SK-N-MC (cell line): ENCODE measurements at places on chromosomes 12 and 14.

DNA sequence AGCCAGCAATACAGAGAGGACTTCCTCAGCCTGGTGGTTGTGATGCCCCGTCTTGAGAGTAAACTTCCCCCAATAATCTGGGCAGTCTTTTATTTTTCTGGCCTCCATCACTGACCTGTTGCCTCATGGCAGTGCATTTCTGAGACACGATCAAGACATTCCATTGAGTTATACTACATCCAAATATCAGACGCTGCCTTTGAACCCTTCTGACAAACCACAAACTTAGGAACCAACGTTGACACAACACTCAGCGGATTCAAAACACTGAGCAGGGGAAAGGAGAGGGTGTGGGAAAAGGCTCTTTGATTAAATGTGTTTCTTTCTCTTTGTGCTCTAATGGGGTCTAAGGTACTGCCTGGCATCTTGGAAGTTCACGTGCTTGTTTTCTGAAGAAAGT, 100.7 kb upstream of the TBX5 start:
- DNase-seq = no peak

- DNase-seq = no peak
Measured at GRCh38 chr14:77883847-77884238, 83.9 kb downstream of the ADCK1 start.

DNA sequence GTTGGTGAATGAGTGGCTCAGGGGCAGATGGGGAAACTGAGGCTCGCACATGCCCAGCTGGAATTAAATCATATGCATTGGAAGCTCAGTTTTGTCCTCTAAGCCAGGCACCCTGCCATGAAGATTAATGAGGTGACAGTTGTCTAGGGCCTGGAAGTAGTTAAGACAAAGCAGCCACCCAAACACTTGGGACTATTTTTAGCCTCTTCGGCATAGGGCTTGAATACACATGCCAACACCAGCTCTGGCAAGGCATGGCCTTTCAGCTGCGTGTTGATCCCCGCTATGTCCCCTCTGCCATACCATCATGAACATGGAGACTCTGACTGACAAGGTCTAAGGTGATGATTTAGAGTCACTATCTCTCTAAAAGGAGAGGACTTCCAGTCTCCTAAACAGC, 250.2 kb downstream of the KSR2 start:
- no peak for DNase-seq

- DNase-seq = no peak
Measured at GRCh38 chr14:51596488-51597117, 55.1 kb upstream of the FRMD6 start.

GRCh38 chr12:100238801-100239200, 28.1 kb downstream of the DEPDC4 start:
- DNase-seq = no peak

DNA sequence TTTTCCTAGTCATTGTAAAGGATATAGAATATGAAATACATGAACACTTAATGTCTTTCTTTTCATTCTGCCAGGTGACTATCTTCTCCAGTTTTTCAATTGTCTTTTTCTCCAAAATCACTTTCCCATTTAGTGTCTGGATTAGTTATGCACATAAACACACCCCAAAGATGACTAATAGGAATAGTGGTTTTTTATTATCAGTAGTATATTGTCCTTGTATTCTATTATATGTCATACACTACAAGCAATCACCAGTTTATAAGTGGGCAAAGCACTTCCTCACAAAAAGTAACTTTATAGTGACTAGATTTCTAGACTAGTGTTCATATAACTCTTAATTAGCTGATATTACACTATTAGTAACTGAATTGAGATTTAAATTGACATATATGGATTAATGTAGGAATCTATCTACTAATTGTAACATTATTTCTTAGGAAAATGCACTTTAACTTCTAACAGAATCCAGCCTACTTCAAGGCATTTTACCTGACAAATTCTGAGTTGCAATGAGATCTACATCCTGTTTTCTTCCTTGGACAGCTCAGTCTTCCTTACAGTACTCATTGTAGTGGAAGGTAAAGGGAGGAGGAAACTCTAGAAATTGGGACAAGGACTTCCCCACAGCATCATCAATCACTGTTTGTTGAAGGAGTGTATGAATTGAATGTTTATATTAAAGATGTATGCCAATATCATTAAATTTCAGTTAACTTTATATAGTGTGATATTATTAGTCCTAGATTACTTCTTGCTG, 186.1 kb upstream of the GARIN2 start:
- no peak for DNase-seq

DNA sequence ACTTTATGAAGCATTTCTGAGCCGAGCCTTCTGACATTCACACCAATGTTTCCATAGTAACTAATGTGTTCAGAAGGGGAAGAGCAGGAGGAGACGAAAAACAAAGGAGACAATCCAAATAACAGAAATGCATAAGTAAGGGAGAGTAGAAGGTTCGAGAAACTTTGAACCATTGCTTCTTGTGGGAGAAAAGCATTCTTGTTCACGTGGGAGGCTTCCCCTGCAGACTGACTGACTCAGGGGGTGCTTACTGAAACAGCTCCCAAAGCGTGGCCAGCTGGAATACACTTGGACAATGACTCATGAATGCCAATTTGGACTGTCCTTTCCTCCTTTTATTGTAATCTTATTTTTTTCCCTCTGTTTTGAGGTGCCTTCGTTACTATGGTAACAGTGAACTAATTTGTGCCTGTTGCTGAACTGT, 73.9 kb downstream of the NEDD1 start:
- DNase-seq = no peak

- no peak for DNase-seq
Measured at GRCh38 chr14:54550514-54550913, 16.4 kb upstream of the SAMD4A start.

DNA sequence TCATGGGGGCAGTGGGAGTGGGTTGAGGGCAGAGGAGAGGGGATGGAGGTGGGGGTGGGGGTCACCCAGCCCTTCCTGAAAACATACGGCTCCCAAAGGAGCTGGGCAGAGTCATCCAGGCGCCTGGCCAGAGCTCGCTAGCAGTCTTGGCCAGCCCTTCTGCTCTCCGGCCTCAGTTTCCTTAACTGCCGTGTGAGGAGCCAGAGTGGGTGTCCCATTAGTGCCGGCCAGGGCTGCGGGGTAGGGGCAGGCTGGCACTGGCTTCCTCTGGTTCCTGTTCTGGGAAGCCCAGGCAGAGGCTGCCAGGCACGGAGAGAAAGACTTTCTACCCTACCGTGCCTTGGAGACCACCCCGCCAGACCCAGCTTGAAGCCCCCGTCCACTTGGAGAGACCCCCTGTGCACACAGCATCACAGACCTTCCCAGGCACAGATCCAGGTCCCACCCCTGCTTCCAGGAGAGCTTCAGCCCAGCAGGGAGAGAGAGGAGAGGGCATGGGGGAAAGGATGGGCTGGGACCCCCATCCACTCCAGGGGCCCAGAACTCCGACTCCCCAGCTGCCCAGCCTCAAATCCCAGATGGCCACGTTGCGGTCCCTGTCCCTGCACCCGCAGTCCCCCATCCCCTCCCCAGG, 93.3 kb downstream of the RFLNA start:
- DNase-seq = no peak

DNA sequence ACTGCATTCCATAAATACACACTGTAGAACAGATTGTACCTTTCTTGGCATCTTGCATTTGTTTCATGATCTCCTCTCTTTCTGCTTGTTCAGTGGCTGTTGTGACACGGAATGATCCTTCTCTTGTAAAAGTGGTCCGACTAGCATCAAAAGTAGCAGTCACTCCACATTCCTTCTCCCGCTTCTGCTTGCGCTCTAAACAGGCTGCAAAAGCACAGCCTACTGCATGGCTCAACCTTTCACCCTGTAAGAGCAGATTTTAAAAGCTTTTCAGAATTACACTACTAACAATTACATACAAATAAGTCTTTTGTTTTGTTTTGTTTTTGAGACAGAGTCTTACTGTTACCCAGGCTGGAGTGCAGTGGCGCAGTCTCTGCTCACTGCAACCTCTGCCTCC, 49.8 kb downstream of the PAPLN start:
- DNase-seq = no peak

DNA sequence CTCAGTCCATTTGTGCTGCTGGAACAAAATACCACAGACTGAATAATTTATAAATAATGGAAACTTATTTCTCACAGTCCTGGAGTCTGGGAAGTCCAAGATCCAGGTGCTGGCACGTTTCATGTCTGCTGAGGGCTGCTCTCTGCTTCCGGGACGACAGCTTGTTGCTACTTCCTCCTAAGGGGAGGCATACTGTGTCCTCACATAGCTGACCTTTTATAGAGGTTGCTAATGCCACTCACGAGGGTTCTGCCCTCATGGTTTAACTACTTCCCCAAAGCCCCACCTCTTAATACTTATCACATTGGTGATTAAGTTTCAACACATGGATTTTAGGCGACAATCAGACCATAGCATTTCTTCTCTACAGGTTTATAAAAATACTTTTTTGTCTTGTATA, 411.1 kb downstream of the NRXN3 start:
- DNase-seq = no peak

DNA sequence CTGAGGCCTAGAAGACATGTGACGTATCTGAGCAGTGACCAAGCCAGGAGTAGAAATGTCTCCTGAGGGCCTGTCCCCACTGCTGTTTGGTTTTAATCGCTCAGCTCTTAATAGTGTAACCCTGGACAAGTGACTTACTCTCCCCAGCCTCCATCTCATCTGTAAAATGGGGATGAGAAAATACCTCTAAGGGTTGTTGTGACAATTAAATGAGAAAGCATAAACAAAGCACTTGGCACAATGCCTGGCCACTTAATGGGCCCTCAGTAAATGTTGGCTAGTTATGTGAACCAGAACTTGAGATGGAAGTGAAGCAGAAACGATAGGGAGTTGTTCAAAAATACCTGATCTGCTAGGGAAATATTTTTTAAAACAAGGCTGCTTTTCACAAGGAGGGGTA, 58.2 kb downstream of the HMGA2 start:
- no peak for DNase-seq

GRCh38 chr14:92552066-92552465, 38.5 kb downstream of the RIN3 start:
- DNase-seq = no peak

DNA sequence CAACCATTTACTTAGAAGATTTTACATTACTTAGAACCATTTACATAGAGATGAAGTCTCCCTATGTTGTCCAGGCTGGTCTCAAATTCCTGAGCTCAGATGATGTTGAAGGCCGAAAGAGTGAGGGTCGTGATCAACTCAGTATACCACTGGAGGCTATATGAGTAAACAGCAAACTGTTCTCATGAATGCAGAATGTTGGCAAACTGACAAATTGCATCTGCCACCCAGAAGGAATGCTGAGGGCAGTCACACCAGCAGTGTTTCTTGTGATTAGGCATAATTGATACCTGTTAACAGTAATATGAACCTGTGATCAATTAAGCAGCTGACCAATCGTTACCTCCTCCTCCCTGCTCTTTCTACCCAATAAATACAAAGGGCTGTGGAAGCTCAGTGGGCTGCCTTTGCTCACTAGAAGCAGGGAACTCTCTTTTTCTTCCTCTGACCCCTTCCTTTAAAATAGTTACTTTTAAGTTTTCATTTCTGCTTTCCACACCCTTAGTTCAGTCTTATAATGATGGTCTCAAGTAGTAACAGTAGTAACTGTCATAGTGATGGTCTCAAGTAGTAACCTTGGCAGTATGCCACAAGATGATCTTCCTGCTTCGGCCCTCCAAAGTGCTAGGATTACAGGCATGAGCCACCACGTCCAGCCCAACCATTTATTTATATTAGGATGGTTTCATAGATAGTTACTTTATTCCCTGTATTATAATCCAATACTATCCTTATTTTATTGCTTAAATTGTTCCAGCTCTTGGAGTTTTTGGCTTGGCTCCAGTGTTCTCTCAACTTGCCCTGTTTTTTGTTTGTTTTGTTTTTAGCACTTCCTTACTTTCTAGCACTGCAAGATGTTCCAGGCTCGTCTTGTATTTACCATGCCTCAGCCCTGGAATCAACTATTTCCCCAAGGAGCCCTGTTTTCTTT, 25.8 kb downstream of the LIMA1 start:
- no peak for DNase-seq

DNA sequence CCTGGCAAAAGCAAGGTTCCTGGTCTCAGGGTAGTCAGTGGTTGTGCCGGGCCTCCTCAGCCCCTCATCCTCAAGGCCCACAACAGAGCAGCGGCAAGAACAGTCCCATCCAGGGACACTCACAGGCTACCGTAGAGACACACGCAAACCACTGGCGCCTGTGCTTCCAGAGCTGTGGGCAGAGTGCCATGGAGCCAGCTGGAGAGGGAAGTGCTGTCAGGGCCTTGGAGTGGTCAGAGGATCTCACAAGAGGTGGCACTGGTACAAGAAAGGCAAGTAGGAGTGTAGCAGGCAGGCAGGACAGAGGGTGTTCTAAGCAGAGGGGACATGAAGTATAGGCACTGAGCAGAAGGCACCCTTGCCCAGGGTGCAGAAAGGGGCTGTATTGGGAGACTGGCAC, 34.6 kb downstream of the ANKRD9 start:
- no peak for DNase-seq

GRCh38 chr14:76940021-76940760, 88.3 kb downstream of the IRF2BPL start:
- DNase-seq = no peak

DNA sequence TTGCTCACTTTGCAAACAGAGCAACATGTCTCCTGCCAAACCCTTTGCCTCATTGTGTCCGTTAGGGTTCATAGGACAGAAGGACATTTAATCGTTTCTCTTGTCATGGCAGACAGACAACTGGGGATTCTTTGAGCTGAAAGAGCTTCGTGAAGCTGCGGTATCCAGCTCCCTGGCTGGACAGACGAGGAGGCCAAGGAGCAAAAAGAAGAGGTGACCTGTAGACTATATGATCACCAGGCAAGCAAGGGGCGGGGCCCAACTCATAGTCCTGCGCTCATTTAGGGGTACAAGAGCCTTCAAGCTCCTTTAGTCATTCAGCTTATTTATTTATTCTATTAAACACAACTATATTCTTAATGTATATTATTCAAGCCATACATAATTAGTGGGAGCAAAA, 66.8 kb upstream of the VRK1 start:
- DNase-seq = no peak

DNA sequence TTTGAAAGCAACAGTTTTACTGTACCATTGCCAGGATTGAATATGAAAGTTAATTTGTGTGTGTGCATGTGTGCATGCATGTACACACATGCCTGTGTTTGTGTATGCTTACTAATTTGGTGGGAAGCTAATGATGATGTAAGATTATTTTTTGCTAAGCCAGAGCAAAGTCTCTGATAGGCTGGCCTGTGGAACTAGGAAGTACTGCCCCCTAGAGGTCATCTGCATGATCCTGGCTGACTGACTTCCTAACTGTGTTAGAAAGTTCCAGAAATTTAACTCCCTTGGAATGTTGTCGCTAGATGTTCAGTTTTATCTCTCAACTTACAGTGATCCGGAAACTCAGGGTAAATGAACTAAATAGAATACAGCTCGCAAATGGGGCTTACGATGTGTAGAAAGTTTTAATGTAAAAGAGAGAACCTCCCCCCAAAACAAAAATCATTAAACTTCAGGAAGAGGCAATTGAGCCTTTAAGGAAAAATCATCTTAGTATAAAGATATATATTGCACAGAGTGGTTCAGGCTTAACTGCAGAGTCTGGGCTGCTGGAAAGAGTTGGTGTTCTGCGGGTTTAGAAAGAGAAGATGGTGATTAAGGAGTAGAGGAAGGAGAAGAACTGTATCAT, 34.3 kb upstream of the SLC38A1 start:
- DNase-seq = no peak

- DNase-seq = no peak
Measured at GRCh38 chr14:21302013-21302835, 22.3 kb downstream of the RPGRIP1 start.

GRCh38 chr14:36438883-36439282, 81.1 kb downstream of the NKX2-1 start:
- no peak for DNase-seq

GRCh38 chr14:34297786-34298520, 164.1 kb downstream of the SPTSSA start:
- DNase-seq = no peak
